ENCODE measurements at places on chromosomes 5 and 9.

- no peak for DNase-seq
Observed at GRCh38 chr9:7788772-7789171, 10.8 kb downstream of the DMAC1 start.

- DNase-seq: no peak
Observed at GRCh38 chr9:21470126-21470525, 12.0 kb downstream of the IFNE start.

GRCh38 chr9:123975871-123976270, 35.7 kb upstream of the LHX2 start:
- DNase-seq: no peak

- peak; percentile 7 for DNase-seq
Observed at GRCh38 chr5:148820461-148821395, 5.7 kb upstream of the ADRB2 start.
